ENCODE measurements at places on chromosomes 2 and 18.
A peak's percentile ranks its signal among the peaks of the same experiment; 100 is the strongest.

- DNase-seq = no peak
Measured at GRCh38 chr2:164947281-164947680, 8.0 kb downstream of the SLC38A11 start.

DNA sequence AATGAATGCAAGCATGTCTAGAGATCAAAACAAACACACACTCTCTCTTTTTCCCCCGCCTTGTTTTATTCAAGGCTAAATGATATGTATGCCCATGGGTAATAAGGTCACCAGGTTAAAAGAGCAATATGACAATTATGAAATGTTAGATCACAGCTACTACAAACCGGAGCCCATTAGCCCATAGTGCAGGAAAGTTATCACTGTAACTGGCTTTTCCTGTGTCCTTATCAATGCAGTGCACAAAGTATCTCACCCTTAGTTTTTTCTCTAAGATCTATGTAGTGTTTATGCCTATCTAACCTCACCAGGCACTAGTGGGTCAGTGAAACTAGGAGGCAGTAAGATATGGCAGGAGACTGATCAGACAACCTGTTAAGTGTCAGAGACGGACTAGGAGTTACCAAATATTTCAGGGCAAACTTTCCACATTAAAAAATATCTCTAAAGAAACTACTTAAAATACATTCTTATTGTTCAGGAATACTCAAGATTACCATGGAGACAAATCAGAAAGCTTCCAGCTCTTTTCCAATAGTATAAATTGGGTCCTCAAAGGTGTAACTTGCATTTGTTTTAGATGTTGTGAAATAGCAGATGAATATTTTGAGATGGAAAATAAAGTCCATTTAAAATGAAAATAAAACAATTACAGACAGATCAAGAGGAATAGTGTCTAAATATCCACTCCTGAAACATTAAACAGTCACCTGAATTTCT, 282.2 kb downstream of the EXOC6B start:
- DNase-seq = no peak

DNA sequence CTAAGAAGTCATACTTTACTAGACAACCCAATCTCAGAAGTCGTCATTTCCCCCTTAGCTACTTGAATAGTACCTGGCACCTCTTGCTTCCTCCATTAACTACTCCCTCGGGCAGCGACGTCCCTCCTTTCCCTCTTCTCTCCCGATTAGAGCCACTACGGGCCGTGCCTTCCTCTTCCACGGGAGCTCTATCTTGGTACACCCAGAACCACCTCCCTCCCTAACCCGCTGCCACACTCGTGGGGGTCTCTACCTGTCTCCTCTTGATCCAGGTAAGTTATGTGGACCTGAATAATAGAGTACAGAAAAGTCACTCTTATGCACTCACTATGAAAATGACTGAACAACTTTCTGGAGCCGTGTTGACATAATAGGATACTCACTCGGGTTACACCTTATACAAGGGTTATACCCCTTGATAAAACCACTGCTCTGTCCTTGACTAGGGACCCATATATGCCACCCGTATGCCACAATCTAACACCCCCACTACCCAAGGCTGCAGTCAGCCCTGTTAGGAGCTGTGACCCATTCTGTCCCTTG, 595 bp upstream of the HDHD2 start:
- no peak for DNase-seq

DNA sequence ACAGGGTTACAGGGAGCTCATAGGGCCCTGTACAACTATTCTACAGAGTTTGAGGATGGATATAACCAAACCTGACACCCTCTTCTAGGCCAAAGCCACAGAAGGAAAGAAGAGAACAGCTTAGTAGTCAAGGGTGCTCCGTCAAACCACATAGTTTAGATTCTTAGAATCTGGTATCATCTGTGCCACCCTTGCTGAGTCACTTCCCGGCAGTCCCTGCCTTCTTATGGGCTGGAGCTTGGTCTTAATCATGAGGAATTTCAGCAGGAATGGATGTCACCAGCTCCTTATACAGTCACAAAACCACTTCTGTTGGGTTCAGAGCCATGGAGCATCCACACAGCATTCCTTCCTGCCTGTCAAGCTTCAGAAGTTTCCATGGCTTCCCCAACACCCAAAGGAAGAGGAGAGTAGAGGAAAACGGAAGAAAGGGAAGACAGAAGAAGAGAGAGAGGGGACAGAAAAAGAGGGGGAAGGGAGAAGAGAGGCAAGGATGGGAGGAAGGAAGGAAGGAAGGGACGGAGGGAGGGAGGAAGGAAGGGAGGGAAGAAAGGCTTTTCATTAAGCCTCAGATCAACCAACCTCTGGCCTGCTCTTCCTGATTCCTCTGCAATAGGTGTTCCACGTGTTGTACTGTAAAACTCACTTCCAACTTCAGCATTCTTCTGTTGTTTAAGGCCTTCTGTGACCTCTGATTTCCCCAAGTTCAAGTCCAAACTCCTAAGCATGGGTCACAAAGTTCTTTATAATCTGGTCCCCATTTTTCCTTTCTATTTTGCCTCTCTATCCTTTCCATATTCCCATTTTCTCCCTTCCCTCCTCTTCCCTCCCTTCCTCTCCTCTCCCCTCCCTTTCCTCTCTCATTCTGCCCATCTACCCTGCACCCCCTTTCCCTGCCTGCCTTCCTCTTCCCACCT, 246.1 kb upstream of the TNP1 start:
- DNase-seq = no peak

DNA sequence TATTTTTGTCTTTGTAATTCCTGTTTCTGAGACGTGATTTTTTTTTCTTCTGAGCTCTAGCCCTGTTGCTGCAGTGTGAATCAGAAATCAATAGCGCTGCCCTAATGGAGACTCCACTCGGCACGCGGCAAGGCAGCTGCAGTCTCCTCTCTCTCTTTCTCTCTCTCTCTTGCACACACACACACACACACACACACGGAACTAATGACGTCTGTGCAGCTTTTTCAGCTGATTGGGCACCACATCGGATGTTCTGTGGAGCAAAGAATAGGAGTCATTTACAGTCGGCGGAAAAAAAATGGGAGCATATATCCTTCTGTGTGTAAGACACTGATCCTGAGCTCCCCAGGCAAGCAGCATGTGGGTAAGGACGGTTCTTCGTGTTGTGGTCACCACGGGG, 2.0 kb upstream of the MYT1L start:
- DNase-seq = no peak

DNA sequence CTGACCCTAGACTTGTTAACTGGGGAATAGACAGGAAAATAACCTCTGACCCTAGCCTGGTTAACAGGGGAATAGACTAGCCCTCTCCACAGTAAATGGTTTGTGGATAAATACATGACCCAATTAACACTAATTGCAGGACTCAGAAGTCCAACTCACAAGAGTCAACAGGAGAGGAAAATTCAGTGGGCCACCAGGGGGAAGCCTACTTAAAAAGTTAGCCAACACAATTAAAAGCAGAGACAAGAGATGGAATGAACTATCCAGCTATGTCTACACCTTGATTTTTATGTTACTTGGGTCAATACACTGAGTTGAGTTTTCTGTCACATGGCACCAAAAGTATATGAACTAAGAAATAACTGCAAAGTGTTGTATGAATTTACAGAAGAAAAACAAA, 158.8 kb upstream of the SLC39A10 start:
- DNase-seq = no peak

DNA sequence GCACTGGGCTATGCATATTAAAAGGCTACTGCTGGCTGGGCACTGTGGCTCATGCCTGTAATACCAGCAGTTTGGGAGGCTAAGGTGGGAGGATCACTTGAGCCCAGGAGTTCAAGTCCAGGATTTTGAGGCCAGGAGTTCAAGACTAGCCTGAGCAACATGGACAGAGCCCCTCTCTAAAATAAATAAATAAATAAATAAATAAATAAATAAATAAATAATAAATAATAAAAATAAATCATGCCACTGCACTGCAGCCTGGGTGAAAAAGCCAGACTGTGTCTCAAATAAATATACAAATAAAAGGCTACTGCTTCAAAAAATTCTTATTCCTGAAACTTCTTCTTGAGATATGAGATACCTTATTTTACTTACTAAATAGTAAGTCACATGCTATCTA, 439.6 kb downstream of the ERBB4 start:
- DNase-seq = no peak

DNA sequence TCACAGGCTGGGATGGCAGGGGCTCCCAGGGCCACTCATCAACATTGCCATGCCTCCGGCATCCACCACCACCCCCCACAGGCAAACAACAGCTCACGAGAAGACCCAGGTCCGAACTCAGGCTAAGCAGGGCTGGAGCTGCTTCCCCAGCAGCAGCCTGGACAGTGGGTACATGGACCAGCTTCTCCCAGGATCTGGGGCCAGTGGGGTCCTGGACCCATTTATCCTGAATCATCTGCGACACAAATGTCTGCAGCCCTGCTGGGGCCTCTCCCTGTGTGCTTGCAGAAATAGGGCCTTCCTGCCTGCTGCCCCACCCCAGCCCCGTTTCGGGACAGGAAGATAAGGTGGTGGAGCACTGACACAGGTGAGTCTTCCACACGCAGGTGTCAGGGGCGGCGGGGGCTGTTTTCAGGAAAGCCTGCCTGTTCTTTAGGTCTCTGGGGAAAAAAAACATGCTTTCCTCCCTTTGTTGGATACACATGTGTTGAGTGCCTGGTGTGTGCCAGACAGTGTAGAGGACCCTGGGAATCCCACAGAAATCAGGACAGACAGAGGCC, 4.5 kb downstream of the PRLH start:
- DNase-seq = no peak

GRCh38 chr18:13492314-13492713, 234.0 kb downstream of the FAM210A start:
- no peak for DNase-seq

GRCh38 chr2:120754067-120754960, 18.6 kb downstream of the GLI2 start:
- DNase-seq = no peak

- DNase-seq = peak; percentile 7
Measured at GRCh38 chr2:148552675-148553331, 91.7 kb upstream of the EPC2 start.

- no peak for DNase-seq
Measured at GRCh38 chr2:50514901-50515300, 517.0 kb downstream of the NRXN1 start.

- no peak for DNase-seq
Measured at GRCh38 chr18:4074647-4075046, 380.5 kb downstream of the DLGAP1 start.

DNA sequence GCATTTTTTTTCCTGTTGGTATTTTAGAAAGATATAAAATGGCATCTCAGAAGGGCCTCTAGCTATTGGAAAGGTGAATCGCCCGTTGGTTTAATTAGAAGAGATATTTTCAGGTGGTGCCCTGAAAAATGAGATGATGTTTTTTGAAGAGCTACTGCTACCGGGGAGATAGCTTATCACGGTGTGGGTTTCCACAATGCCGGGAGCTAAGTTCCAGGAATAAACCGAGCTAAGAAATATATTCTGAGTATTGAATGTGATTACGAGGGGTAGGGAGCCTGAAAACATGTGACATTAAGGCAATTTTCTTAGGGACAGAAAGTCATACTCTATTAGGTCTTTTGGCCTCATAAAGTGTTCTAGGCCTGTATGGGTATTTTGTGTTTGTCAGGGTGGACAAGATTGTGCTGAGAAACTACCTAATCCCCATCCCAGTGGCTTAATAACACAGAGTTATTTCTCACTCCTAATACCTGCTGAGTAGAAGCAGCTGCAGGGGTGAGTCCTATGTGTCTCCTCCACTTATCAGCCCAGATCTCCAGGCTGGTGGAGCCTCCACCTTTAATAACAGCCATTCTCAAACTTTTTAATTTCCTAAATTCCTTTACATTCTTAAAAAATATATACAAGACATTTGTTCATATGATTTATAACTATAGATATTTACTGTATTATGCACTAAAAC, 150.2 kb downstream of the LRRTM1 start:
- no peak for DNase-seq

- DNase-seq = peak; percentile 84
Measured at GRCh38 chr18:79528846-79529245, 133.1 kb downstream of the NFATC1 start.

DNA sequence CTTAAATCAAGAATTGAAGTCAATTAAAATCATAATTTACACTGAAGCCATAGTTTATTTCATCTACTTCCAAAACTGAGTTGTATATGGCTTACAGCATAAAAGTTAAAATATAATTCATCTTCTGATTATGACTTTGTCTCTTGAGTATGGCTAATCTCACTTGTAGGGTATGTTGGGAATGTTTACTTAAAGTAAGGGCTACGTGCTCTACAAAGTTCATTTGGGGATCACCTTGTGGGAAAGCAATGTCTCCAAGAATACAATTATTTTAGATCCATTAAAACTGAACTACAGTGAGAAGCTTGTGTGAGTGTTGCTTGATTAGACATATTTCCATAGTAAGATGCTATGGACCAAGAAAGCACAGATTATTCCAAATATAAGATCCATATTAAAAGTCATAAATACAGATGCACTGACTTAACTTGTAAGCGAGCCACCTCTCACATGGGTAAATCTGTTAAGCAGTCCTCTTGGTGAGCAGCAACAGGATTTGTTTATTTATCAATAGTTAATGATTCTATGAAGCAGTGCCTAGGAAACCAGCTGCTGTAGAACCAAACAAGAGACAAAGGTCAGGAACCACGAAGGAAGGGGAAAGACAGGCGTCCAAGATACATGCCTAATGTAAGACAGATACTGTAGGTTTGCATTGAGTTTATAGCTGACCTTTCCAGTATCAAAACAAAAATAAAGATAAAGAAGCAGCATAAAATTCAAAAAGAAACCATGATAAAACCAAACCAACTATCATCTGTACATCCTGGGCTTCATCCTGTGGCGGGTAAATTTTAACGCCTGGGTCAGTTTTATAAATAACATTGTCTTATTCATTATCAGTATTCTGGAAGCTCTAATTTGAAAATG, 24.8 kb downstream of the DSG4 start:
- DNase-seq = no peak

DNA sequence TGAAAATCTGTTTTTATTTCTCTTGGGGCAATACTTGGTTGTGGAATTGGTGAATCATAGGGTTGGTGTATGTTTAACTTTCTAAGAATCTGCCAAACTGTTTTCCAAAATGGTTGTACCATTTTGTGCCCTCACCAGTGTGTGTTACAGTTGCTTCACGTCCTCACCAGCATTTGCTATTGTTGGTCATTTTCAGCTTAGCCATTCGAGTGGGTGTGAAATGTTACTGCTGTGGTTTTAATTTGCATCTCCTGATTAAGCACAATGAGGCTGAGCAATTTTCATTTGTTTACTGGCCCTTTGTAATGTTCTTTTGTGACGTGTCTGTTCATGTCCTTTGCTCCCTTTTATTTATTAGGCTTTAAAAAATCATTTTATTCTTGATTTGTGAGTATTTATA, 49.7 kb downstream of the FOSL2 start:
- DNase-seq = no peak

DNA sequence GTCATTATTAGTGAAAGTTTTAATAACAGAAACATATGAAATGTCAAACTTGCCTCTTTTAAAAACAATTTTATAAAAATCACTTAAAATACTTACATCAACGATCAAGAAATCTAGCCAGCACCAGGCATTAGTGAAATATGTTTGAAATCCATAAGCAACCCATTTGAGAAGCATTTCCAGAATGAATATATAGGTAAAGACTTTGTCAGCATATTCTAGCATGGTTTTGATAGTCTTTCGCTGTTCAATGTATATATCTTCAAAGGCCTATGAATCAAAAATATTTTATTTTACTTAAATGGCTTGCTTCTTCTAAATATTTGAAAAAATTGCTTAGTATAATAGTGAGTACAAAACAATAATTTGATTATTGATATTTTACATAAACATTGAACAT, 91.1 kb downstream of the SCN3A start:
- no peak for DNase-seq

All from muscle of arm (tissue), 14 donors.